ENCODE measurements at places on chromosomes 3 and 15. TPM values are rescaled to one million over a fixed set of nuclear protein-coding genes. Genes with fewer than 3 reads are reported as not detected.

- DNase-seq: no peak
Observed at GRCh38 chr3:186757686-186758220, 25.6 kb upstream of the EIF4A2 start.

GRCh38 chr3:15470261-15470660 is 42.9 kb downstream of the EAF1 start:
- no peak for DNase-seq

DNA sequence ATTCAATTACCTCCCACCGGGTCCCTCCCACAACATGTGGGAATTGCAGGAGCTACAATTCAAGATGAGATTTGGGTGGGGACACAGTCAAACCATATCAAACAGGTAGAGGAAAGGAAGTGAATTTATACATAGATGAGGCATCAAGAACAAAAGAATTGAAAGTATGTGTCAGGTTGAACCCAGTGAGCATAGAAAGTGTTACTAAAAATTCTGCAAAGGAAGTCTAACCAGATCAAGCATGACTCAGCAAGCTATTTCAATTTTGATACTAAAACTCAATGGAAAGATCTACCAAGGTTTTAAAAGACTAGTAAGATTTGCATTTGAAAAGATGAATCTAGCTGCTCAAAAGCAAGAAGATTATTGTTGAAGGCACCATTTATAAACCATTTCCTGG is 323.0 kb downstream of the ROBO2 start:
- no peak for DNase-seq

The GP5 gene
- total RNA-seq: 0.24 TPM

The CADM2 gene
- not detected for total RNA-seq

The CORO2B gene
- 0.07 TPM for total RNA-seq

Measured in activated CD4-positive, alpha-beta memory T cell treated with anti-CD3 and anti-CD28 coated beads for 36 hours (primary cell).